ENCODE measurements at places on chromosomes 7 and 10.
A peak's percentile ranks its signal among the peaks of the same experiment; 100 is the strongest.

GRCh38 chr7:132520591-132521280 is 55.5 kb downstream of the PLXNA4 start:
- no peak for DNase-seq

DNA sequence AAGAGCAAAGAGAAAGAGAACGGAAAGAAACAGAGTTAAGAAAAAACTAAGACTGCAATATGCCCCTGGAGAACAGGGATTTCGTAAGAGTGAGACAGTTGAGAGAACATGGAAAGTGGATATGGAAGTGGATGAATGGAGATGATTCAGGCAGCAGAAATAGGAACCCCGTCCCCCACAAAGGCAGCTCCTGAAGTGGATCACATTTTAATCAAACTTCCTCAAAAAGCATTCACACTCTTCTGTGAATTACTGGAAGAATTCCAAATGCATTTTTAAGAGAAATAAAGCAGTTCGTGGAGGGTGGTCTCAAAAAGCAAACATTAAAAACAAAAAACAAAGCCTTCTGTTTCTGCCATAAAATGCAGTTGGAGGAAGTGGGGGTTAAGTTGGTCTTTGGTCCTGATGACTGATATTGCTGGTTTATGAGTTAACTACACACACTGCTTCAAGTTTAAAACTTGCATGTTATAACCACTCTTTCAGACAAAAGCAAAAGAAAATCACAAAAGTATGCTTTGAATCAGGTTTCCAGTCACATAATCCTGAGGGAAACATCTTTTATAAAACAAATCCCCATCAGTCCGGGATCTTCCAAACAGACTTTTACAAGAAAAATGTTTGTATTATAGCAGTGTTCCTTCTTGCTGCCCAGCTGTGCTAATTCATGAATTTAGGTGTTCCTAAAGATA is 214.3 kb downstream of the FANK1 start:
- no peak for DNase-seq

GRCh38 chr7:96118449-96119001 is 203.4 kb downstream of the SLC25A13 start:
- no peak for DNase-seq

GRCh38 chr7:28800150-28800549 is 158.0 kb downstream of the TRIL start:
- no peak for DNase-seq

- peak; percentile 79 for DNase-seq
Observed at GRCh38 chr10:86711513-86712316, 43.4 kb downstream of the LDB3 start.

GRCh38 chr7:106203473-106203872 is 81.3 kb downstream of the NAMPT start:
- DNase-seq: no peak

GRCh38 chr7:110759069-110759468 is 331.9 kb upstream of the LRRN3 start:
- DNase-seq: no peak

- DNase-seq: no peak
Observed at GRCh38 chr10:16965344-16965616, 148.1 kb upstream of the RSU1 start.

DNA sequence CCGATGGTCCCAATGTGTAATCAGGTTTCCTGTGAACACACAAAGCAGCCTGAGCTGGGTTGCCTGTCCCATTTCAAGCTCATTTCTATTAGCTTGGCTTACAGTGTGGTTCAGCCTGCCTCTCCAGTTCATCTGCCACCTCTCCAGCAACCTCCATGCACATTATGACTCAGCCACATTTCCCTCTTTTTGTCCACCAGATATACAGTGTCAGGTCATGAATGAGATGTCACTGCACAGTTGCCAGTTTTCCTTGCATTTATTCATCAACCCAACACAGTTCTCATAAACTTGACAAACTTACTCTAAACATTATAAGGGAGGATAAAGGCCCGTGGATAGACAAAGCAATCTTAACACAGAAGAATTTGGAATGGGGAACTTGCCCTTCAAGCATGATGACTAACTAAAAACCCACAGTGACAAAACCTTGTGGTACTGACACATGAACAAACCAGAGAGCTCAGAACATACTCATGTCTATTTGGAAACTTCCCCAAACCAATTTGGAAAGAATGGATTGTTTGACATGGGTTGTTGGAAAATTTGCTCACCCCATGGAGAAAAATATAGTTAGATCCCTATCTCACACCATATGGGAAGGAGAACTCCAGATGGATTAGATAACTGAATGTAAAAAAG is 2.5 kb upstream of the CFAP58 start:
- DNase-seq: no peak

DNA sequence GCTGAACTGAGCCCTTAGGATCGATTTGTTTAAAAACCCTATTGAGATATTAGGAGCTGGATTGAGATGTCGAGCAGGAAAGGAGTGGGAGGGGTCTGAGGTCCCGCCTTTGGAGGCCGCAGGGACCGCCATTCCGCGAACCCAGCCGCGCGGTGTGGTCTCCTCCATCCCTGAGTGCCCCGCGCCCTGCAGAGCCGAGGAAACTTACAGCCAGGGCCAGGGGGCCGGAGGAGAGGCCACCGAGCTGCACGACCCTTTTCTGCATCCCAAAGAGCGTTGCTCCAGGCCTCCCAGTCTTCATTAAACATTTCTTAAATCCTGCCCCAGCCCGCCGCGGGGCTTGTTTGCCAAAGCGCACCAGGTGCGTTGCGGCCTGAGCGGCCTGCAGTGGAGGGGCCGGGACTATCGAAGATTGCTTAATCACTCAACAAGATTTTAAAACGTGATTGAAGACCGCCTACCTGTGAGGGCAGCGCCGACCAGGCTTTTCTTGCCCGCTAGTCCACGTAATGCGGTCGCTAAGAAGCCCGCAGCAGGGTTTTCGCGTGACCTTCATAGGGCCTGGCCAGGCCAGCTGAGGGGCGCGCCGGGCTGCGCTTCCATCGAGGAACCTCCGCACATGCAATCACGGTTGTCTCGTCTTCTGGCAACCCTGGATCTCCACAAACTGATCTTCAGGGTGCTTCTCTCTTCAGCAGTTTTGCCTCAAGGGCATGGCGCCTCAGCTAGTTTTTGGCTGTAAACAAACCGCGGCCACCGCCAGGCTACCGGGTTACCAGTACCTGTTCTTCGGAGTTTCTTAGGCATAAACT is 2.0 kb upstream of the CTBP2 start:
- no peak for DNase-seq

- no peak for DNase-seq
Observed at GRCh38 chr10:122450353-122450990, 4.0 kb upstream of the ARMS2 start.

GRCh38 chr7:77338260-77338659 is 77.9 kb downstream of the GSAP start:
- no peak for DNase-seq

DNA sequence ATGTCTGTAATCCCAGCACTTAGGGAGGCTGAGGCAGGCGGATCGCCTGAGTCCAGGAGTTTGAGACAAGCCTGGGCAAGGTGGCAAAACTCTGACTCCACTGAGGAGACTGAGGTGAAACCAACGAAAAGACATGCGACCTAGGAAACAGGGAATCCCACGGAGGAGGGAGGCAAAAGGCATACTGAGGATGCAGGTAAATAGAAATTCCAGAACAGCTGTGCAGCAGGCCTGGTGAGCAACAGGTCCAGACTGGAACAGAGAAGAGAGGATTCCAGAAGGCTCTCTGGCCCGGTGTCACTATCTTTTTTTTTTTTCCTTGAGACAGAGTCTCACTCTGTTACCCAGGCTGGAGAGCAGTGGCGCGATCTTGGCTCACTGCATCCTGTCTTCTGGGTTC is 7.3 kb downstream of the KLRG2 start:
- DNase-seq: no peak

- DNase-seq: no peak
Observed at GRCh38 chr10:102738692-102739121, 5.0 kb upstream of the WBP1L start.

DNA sequence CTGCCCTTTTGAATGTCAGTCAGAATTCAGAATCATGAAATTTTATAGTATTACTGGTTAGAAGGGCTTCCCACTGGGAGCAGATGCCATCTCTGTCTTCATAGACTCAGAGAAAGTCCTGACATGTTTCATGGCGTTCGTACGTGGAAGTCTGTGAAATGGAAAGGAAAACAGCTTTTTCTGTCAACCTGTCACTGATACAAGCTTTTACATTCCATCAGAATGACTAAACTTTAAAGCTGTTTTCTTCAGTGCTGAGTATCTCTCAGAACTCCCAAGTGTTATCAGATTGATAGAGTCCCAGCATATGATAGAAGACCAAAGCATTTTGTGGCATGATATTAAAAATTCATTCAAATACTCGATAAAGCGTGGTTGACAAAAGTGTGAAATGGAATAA is 726.7 kb upstream of the GALNT17 start:
- DNase-seq: no peak

- no peak for DNase-seq
Observed at GRCh38 chr10:78354101-78354500, 320.4 kb downstream of the RPS24 start.

GRCh38 chr10:50540069-50540825 is 83.5 kb downstream of the SGMS1 start:
- no peak for DNase-seq

GRCh38 chr10:116311706-116312490 is 12.3 kb upstream of the CCDC172 start:
- no peak for DNase-seq

GRCh38 chr7:142338633-142339501 is 81.0 kb upstream of the PRSS58 start:
- peak; percentile 20 for DNase-seq

DNA sequence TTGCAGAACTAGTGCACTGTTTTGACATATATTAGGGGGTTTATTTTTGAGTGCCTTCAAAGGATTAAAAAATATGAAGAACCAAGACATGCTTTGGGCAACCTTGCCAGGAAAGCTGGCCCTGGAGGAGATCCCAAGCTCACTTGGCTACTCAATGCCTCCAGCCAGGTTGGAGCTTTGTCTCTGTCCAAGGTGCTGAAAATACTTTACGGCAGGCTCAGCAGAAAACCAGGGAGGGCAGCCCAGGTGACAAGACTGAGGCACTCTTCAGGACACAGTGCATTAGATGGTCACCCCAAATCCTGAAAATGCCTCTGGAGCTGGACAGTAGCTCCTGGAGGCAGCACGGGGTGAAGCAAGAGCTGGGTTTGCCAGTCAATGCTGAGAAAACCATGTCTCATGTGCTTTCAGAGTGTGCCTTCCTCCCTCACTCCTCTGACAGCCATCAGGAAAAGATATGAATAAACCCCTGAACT is 5.8 kb upstream of the KCNH2 start:
- DNase-seq: no peak

- DNase-seq: no peak
Observed at GRCh38 chr10:86259901-86260562, 106.6 kb downstream of the GRID1 start.

DNA sequence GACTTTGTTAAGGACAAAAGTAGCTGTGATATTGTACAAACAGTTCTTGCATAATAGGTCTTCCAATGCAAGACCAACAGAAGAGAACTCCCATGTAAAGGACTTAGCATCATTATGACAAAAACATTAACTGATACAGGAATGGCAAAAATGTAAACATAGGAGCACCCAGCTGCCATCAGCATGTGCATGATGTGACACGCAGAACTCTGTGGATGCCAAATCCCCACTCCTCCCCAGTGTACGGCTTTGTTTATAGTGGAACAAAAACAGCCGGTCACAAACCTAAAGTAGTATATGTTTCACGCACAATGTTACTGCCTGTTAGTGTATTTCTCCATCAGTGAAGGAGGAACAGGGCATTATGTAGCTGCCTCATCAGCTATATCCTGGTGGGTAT is 316.0 kb upstream of the AOAH start:
- DNase-seq: peak; percentile 41

GRCh38 chr10:26543567-26544306 is 105.6 kb downstream of the APBB1IP start:
- no peak for DNase-seq

DNA sequence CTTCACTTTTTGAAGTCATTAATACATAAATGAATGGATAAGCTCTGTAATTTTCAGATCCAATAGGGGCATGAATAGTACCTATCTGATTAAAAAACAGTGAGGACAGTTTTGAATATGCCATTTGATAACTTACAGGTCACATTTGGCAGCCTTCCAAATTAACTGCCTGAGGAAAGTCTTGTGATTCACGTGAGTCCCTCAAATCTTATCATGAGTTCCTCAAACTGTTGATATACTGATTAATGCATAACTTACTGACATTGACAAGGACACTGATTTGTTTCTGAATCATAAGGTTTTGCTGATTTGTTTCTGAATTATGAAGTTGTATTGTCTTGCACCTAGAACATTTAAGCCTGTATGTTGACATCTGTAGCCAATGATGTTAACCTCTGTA is 55.1 kb downstream of the ANKMY2 start:
- no peak for DNase-seq

GRCh38 chr10:48506147-48506917 is 98.5 kb downstream of the ARHGAP22 start:
- peak; percentile 50 for DNase-seq

DNA sequence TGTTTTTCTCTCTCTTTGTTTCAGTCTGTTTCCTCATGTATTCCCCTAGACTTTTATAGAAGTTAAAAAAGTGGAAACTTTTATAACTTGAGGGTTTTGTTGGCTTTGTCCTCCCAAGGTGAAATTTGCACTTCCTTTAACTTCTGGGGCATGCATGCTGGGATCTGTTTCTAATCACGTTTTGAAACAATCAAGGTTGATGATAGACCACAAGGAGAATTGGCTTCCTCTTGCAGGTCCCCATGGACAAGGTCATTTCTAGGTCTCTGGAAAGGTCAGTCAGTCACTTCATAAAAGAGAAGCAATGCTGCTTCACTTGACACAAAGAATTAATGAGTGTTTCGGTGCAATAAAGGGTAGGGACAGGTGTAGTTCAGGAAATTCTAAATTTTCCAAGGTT is 811.8 kb upstream of the CELF2 start:
- DNase-seq: no peak

- DNase-seq: no peak
Observed at GRCh38 chr10:124713679-124714255, 30.4 kb downstream of the FAM53B start.

- DNase-seq: no peak
Observed at GRCh38 chr10:6766131-6766801, 186.2 kb upstream of the PRKCQ start.

DNA sequence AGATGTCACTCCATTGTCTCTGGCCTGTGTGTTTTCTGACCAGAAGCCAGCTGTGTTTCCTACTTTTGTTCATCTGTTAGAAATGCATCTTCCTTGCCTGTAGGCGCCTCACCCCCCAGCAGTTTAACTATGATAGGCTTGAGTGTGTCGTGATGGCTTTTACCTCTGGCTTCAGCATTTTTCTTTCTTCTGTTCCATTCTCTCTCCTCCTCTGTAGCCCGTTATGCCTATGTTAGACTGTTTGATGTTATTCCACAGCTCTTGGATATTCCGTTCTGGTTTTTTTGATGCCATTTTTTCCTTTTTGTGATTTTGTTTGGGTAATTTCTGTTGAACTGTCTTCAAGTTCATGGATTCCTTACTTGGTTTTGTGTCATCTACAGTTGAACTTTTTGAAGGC is 17.9 kb downstream of the MMP21 start:
- no peak for DNase-seq

GRCh38 chr10:59258890-59259289 is 82.4 kb downstream of the PHYHIPL start:
- DNase-seq: no peak
